ENCODE measurements at places on chromosomes 7 and 10.

GRCh38 chr7:114414156-114415063 is at the start of gene FOXP2:
Gene FOXP2 (plus strand): TSS chr7:114414815. CDS start chr7:114426512, 11,697 bp downstream.
- DNase-seq: peak; percentile 60

GRCh38 chr10:113516061-113516460 is 36.8 kb upstream of the HABP2 start:
- no peak for DNase-seq

DNA sequence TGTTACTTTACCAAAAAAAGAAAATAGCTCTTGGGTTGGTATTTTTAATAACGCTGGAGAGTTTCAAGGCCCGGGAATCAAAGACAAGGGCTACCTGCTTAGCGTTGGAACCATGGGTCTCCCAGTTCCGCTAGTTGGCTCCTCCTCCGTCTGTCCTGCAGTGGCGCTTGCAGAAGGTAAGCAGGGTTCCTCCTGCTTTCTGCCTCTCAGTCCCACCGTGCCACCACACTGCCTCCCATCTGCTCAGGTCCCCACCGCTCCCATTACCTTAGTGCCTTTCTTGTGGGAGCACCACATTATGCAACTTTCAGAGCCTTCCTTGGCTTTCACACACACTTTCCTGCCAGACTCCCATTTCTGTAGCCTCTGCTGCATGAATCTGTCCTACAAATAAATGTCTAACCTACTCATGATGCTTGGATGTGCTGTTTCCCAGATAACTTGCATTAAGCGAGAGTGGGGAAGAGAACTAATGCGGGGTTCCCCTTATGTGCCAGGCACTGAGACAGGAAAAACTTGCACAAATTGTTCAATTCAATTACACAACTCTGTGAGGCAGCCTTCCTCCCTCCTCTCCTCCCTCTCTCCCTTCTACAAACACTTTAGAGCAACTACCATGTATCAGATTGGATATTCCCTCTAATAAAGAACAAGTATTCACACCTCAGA is 124.5 kb downstream of the AOAH start:
- DNase-seq: no peak

DNA sequence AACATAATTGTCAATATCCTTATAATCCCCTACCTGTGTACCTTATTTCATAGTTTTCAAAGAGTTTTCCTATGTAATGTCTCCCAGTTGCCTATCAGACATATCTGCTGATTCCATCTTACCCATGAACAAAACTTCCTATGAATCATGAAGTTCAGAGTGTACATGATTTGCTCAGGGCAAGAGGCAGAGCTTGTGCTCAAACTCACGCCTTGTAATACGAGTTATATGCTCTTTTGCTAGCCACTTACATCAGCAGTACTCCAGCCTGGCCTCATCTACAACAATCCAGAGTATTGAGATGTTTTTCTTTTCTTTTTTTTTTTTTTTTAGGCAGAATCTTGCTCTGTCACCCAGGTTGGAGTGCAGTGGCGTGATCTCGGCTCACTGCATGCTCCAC is 11.8 kb downstream of the PKD2L1 start:
- no peak for DNase-seq

- no peak for DNase-seq
These were observed 7.5 kb downstream of the HOXA1 start for GRCh38 chr7:27088002-27088922.

DNA sequence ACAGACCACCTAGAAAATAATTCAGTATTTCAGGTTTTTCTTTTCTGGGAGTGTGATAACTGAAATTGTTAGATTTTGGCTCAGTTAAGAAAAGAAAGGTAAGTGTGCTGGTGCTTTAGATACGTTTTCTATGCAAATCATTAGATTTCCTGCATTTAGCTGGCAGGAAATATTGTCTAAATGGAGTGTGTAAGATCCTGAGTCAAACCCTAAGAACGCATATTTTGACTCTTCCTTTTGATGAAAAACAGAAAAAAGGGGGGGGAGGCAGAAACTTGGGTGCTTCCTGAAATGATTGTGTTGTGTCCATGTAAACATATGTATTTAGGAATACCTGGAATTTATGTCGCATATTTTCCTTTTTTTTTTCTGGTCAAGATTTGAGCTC is 1.2 kb downstream of the GRK5 start:
- DNase-seq: no peak

DNA sequence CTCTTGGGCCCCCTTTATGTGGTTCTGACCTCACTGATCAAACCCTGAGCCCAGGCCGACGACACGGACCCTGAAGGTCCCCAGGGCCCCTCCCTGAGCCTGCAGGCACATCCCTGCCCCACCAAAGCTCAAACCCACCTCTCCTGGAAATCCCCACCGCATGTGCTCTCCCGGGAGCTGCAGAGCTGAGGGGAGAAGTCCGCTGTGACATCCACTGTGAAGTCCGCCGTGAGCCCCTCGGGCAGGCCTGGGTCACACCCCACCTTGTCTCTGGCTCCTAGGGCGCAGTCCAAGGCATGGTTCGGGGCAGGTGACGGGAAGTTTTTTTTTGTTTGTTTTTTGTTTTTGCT is 100.2 kb downstream of the MICALL2 start:
- no peak for DNase-seq

GRCh38 chr7:152870106-152870693 is 110.6 kb downstream of the ACTR3B start:
- DNase-seq: no peak

GRCh38 chr7:157719008-157719682 is 382.3 kb downstream of the DNAJB6 start:
- no peak for DNase-seq

DNA sequence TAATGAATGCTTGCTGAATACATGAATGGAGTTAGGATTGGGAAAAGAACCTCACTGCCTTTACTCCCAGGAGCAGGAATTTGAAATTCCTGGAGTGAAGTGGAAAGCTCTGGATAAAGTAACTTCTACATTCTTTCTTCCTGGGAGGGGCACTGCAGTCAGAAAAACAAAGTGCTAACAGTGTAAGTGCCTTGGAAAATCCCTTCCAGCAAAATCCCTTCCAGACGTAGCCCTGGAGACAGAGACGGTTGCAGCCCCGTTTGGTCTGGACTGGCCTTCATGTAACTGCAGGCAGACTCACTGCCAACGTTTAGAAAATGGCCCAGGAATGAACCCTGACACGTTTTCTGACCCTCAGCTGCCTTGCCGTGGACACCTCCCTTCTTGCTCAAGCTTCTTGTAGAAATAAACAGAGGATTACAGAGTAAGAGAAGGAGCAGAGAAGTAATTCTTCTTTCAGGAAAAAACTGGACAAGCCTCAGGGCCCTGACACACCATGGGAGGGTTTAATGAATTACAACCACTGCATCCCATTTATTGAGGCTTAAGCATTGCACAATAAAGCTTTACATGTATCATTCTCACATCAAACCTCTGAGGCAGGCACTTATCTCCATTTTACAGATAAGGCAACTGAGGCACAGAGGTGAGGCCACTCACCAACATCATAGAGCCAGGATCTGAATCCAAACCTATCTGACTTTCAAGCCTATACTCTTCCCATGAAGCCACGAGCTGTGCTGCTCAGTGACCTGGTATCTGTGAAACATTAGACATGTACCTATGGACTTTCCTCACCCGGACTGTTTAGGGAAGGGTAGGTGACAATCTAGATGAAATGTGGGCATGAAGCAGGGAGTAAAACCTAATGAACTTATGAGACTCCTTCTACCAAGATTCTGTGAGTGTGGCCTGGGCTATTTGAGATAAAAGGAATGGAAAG is 7.8 kb downstream of the ITPRIP start:
- no peak for DNase-seq

- no peak for DNase-seq
These were observed 487.4 kb upstream of the CELF2 start for GRCh38 chr10:10530313-10530712.

DNA sequence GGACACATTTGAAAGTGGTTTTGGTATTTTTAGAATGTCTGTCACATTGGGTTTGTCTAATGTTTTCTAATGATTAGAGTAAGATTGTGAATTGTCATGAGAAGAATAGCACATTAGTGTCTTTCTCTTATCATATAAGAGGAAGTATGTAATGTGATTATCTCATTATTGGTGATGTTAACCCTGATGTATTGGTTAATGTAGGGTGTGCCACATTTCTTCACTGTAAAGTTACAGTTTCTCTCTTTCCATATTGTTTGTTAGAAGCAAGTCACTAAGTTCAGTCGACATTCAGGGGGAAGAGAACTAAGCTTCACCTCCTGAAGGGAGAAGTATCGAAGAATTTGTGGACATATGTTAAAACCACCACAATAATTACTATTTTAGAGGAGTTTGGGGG is 56.3 kb upstream of the DNAH11 start:
- no peak for DNase-seq

DNA sequence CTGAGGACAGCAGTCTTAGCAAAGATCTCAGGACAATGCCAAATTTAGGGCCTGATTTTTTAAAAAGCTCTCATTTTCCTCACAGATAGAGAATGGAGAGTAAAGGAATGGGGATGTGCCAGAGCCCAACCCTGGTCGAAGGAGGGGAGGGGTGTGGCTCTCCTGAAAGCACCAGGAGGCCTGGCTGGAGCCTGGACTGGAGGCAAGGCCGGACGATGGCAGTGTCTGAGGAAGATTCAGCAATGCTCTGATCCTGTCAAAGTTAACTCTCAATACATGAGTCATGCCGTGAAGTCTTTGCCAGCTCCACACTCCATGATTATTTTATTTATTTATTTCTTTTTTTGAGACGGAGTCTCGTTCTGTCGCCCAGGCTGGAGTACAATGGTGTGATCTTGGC is 108.3 kb downstream of the UPF2 start:
- no peak for DNase-seq

- no peak for DNase-seq
These were observed 51.4 kb upstream of the NFKB2 start for GRCh38 chr10:102344067-102344466.

DNA sequence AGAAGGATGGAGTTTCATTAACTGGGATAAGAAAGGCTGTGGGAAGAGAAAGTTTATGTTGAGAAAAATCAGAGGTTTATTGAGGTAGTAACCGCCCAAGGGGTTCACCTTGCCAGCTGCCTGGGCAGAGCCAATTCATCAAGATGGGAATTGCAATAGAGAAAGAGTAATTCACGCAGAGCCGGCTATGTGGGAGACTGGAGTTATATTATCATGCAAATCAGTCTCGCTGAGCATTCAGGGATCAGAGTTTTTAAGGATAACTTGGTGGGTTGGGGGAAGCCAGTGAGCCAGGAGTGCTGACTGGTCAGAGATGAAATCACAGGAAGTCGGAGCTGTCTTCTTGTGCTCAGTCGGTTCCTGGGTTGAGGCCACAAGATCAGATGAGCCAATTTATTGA is 70.6 kb downstream of the MALRD1 start:
- no peak for DNase-seq

GRCh38 chr10:71805776-71806703 is 32.7 kb upstream of the VSIR start:
- DNase-seq: no peak

GRCh38 chr10:34804306-34804705 is 10.8 kb downstream of the PARD3 start:
- DNase-seq: no peak

DNA sequence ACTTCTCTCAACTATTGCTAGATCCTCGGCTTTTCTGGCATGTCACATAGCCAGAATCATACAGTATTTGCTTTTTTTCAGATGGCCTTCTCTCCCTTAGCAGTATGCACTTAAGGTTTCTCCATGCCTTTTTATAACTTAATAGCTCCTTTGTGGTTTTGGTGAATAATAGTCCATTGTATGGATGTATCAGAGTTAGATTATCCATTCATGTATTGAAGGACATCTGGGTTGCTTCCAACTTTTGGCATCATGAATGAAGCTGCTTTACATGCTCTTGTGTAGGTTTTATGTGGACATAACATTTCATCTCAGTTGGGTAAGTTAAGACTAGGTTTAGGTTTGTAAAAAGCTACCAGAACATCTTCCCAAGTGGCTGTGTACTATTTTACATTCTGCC is 4.6 kb downstream of the ATP5F1C start:
- DNase-seq: no peak

DNA sequence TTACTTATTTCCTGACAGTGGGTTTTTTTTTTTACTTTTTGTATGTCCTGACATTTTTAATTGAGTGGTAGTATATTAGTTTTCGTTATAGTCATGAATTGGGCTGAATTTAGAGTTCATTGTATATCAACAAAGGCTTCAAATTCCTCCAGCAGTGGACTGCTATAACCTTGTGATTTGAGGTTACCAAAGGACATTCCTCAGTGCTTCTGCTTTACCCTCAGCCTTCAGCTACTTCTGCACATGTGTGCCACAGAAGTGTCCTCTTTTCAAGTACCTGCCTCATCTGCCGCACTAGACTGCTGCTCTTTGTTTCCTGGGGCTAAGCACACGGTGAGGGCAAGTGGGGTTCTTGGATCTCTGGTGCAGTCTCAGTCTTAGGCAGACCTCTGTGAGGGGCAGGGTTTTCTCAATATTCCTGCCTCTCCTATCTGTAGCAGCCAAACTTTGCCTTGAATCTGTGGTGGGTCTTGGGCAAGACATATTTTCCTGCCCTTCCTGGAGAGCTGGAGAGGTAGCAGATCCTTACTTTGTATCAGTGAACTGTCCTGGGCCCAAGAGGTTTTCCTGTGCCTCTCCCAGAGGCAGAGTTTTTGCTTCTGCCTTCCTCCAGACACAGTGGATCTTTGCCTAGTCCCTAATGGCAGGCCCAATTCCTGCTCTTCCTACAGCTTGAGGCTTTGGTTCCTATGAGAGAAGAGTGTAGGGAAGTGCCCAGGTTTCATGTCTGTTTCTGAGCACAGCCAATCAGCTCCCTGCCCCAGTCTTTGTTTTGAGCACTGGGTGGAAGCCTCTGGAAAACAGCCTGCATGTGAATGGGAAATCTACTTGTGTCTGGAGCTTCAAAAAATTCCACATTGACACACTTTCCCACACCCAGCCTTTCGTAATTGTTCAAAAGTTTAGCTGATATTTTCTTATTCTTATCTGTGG is 39.0 kb upstream of the STRIP2 start:
- DNase-seq: no peak

DNA sequence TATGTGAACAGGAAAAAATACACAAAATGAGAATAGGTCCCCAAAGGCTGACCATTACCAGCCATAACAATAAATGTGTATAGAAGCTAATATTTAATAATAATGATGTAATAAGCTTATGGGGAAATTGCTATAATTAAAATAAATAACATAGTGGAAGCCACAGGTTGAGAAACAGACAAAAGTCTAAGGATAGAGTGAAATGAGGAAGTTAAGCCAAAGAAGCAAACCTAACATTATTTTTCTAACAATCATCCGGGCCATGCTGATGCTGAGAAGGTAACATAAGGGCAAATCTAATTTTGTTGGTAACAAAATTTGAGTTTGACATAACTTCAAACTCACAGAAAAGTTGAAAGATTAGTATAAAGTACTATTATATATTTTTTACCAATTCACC is 115.9 kb downstream of the MICU1 start:
- DNase-seq: no peak

All from NCI-H1694 (cell line).